Cardiac septum (tissue), 1 donor: ENCODE measurements at places on chromosomes 7 and 10.
A peak's percentile ranks its signal among the peaks of the same experiment; 100 is the strongest.

- no peak for DNase-seq
Observed at GRCh38 chr10:129796710-129797420, 167.2 kb downstream of the EBF3 start.

DNA sequence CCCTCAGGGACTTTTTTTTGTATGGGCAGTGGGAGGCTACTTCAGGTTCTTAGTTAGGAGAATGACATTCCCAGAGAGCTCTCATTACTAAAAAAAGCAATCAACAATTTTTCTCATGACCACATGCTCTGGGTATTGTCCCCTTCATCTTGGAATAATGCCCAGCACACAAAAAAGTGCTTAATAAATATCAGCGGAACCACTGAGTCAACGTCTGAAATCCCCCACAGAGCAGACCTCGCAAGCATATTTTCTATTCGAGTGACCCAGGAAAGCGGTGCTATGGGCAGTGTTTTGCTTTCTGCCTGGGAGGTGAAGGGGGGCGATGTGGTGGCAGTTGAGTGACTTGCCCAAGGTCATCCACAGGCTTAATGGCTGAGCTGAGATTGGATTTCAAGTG lies 493.4 kb upstream of the ZMIZ1 start:
- no peak for DNase-seq

GRCh38 chr7:19317461-19317860 lies 172.2 kb upstream of the FERD3L start:
- no peak for DNase-seq

- no peak for DNase-seq
Observed at GRCh38 chr10:79984851-79985250, 35.9 kb upstream of the SFTPD start.

GRCh38 chr10:110833234-110833940 lies 38.3 kb upstream of the PDCD4 start:
- DNase-seq: no peak

DNA sequence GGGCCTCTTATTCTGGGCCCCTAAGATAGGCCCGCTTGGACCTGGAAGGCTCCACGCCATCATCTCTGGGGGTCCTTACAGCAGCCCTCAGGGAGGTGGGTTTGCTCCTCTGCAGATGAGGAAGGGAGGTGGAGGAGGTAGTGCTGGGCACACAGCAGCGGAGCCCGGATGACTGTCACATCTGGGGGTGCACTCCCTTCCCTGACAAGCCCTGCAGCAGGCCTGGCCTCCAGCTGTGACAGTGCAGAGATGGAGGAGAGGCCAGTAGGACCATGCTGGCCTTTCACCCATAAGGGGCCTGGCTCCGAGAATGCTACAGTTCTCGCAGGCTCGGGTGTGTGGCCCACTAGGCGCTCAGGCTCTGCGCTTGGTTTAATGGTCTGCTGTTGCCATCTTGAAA lies 9.2 kb downstream of the GDF2 start:
- peak; percentile 55 for DNase-seq

DNA sequence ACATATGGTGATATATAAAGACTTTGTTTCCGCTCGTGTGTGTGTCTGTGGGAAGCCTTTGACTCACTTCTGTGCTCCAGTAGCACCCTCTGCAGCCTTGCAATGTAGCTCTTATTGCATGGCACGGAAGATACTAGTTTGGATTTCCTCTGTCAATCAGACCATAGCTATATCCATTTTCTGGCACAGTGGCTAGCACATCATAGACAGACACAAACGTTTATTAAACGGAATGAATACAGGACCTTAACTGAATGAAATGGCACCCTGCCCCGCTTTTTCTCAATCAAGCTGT lies 124.0 kb upstream of the PTPN20 start:
- DNase-seq: no peak

DNA sequence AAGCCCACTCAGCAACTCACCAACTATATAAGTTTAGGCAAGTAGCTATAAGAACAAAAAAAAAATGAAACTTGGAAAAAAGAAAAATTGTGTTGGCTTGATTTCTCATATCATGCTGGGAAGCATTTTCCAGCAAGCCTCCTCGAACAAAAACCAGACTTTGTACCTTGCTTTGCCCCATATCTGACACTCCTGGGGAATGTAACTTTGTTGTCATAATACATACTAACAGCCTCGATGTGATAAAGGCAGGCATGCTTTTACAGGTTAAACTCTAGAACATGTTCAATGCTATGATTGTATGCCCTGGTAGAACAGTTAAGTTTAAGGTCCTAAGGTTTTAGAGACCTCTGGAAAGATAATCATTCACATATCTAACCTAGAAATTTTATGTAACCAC lies 11.6 kb downstream of the CFAP43 start:
- no peak for DNase-seq

DNA sequence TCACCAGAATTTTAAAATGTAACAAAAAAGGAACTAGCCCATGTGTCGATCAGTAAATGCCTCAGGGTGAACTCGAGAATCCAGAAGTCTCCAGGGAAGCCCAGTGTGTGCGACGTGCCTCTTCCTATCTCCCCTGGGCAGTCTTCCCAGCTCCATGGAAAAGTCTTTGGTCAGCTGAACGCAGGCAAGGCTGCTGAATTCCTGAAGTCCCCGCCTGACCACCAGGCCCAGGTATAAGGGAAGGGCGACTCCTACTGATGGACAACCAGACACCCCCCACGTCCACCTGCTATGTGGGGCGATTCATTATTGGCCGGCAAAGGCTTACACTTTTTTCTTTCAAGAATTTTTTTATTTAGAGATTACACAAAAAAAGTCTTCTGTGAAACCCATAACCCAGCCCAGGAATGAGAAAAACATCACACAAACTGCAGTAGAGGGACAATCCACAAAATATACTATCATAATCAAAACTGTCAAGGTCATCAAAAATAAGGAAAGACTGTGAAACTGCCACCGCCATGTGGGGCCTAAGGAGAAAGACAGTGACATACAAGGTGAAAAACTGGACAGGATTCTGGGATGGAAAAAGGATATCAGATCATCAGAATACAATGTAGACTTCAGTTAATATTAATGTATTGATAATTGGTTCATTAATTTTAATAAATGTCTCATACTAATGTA lies 93.5 kb downstream of the CTBP2 start:
- no peak for DNase-seq

GRCh38 chr10:27536437-27536836 lies 32.3 kb downstream of the RAB18 start:
- DNase-seq: no peak

DNA sequence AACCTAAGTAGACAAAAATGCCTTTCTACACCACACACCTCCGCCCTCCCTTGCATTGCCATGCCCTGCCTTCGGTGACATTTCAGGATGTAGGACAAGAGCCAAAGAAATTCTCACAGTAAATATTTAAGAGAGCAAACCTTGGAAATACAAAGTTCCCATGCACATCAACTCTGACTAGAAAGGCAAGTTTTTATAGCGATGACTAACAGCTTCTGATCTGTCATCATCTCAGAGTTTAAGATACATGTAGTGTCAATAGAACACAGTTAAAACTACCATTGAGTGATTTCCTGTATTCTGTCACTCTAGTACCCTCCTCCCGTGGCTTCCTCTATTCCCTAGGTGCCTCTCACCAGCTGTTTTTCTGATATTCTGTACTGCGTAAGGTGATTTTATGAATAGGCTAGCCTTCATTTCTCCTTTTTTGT lies 20.7 kb downstream of the SLC16A9 start:
- DNase-seq: no peak

- DNase-seq: peak; percentile 82
Observed at GRCh38 chr7:41732843-41733306, 30.0 kb upstream of the INHBA start.

DNA sequence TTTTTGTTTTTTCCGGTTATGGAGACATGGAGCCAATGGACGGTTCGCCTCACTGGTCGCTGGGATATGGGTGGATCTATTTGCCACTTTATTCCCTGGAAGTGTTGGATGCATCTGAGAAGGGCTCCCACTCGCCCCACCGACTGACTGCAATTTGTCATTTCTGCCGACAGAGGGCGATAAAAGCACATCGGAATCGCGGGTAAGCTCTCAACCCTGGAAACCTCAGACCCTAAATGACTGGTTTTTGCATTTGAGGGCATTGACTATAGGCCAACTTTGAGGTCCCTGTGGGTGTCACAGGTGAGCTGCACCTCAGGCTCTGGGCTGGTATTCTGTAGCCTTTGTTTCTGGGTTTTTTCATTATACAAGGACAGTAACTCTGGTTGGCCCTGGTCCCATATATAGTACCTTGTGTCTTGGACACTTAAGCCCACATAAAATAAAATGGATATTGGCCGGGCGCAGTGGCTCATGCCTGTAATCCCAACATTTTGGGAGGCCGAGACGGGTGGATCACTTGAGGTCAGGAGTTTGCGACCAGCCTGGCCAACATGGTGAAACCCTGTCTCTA lies 11.9 kb upstream of the OPALIN start:
- no peak for DNase-seq

DNA sequence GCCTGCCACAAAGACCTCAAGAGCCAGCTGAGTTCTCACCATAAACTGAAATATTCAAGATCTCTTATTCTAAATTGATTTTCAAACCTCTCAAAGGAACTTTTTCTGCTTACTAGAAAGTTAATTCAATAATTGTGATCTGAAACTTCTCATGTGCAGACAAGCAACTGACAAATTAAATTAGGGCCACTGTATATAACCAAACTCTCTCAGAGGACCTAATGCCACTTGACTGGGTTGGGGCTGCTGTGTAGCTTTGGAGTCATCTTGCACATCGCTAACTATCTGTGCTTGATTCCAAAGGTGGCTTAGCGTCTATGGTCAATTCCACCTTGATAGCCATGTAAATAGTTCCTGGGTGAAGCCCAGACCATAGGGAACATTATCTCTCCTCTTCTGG lies 345.2 kb downstream of the GPR37 start:
- DNase-seq: no peak

DNA sequence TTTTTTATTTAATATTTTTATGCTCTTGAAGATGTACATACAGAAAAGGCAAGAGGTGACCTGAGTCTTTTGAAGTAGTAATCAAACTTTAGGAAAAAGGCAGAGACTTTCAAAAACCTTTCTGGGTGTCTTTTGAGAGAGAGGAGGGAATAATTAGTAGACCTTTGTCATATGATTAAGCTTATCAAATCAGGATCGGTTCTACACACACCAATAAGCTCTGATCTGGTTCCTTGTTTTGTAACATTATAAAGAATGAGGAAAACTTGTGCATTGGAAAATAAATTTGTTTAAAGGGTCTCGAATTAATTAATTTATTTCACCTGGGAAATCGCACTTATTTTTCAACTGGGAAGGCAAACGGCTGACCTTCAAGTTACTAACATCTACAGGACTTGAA lies 11.9 kb downstream of the TWIST1 start:
- DNase-seq: no peak

DNA sequence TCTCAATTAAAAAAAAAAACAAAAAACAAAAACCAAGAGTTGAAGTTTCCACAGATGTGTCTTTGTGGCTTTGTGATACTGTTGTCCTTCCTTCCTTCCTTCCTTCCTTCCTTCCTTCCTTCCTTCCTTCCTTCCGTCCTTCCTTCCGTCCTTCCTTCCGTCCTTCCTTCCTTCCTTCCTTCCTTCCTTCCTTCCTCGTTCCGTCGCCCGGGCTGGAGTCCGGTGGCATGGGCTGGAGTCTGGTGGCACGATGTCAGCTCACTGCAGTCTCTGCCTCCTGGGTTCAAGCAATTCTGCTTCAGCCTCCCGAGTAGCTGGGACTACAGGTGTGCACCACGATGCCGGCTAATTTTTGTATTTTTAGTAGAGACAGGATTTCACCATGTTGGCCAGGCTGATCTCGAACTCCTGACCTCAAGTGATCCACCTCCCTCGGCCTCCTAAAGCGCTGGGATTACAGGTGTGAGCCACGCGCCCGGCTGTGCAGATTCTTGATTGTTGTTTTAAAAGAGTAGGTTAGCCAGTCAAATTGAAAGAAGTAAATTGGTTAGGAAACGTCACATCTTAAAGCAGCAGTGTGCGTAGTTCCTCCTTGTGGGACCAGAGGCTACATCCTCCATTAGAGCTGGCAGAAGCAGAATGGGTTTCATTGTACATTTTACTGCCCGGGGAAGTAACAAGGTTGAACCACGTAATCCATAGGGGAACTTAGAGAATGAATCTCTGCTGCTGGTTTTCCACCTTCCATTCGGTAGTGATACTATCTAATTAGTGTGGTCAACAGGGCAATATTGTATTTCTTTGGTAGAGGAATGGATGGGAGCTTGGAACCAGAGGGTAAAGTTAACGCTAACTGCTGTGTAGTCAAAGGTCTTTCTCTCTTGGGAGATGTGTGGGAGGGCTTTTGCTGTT lies 20.6 kb downstream of the DNAJB6 start:
- DNase-seq: no peak

DNA sequence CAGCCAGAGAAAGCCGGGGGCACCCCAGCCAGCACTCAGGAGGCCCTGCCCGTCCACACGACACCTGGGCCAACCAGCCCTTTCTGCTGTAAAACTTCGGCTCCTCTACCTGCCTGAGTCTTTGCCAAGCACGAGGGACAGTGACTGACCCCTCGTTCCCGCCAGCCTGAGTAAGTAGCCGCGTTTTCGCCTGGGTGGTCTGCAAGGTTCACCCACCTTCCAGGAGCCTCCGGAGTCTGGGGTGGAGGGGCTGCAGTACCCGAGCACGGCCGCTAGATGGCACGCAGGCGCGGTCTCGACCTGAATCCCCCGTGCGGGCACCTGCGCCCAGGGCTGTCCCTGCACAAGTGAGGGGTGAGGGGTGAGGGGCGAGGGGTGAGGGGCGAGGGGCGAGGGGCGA lies 192.7 kb downstream of the PTPRN2 start:
- no peak for DNase-seq

- DNase-seq: no peak
Observed at GRCh38 chr7:36821617-36822016, 97.3 kb upstream of the AOAH start.

- no peak for DNase-seq
Observed at GRCh38 chr7:102457352-102457924, 7.2 kb downstream of the ALKBH4 start.

DNA sequence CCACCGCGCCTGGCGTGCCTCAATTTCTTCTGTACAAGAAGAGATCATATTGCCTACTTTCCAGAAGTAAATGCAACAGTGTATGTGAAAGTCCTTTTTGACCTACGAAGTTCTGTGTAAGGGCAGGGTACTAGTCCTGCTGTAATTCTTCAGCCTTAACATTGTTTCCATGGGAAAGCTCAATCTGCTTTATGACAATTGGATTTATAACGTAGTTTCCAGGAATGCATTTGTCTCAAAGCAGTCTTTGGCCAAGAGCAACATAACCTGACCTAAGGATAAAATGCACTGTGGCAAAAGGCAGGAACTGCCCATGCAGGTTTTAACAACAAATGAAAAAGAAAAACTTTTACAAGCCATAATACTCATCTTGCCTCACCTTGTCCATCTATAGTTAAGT lies 108.1 kb upstream of the PODXL start:
- DNase-seq: no peak

DNA sequence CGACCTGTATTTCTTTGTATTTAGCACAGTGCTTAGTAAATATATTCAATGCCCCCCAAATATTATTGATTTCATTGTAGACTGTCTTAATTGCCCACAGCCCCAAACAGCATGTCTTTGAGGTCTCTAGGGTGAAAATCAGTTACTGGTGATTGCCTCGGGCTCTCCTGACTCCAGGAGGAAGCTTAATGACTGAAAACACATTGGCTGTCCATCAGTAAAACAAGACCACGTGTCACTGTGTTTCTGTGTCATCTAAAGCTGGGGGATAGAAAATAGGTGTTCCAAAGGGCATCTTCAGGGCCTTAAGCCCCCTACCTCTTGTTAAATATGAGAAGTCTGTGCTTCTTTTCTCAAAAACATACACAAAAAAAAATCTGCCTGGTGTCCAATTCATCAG lies 67.9 kb downstream of the CACNA2D1 start:
- DNase-seq: no peak
